ENCODE measurements at places on chromosomes 5 and 9.

DNA sequence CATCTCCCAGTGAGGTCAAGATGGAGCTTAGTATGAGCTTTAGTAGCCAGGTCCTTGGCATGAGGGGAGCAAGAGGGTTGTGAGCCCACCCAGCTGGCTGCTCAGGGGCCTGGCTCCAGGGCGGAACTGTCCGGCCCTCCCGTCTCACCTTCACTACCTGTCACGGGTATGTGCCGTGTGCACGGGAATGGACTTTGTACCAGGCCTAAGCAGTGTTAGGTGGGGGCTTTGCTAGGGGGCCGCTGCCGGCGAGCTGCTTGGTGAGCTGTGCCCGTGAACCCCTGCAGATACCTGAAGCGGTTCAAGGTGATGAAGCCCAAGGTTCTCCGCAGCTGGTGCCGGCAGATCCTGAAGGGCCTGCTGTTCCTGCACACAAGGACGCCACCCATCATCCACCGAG is 46.7 kb downstream of the WNK2 start:
- no peak for DNase-seq

DNA sequence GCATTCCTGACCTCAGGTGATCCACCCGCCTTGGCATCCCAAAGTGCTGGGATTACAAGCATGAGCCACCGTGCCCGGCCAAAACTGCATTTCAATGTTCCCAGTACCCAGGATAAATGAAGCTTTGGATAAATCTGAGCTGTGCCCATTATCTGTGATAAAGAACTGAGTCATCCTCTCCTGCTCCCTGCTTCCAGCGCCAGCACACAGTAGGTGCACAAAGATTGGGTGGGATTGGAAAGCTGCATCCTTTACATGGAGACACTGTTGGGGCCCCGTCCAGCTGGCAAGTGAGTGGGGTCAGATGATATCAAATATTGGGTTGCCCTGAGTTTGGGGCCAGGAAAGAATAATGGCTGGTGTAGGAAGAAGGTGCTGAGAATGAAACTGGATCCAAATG is 17.4 kb downstream of the SH2D3C start:
- no peak for DNase-seq

- DNase-seq, result no peak
Observed at GRCh38 chr5:31664566-31664965, 25.6 kb downstream of the PDZD2 start.

- no peak for DNase-seq
Observed at GRCh38 chr5:31052937-31053658, 140.4 kb upstream of the CDH6 start.
